Pancreas (tissue), 10 donors: ENCODE measurements at places on chromosomes 1 and 21. TPM values are rescaled to one million over a fixed set of nuclear protein-coding genes. Genes with fewer than 3 reads are reported as not detected.

DNA sequence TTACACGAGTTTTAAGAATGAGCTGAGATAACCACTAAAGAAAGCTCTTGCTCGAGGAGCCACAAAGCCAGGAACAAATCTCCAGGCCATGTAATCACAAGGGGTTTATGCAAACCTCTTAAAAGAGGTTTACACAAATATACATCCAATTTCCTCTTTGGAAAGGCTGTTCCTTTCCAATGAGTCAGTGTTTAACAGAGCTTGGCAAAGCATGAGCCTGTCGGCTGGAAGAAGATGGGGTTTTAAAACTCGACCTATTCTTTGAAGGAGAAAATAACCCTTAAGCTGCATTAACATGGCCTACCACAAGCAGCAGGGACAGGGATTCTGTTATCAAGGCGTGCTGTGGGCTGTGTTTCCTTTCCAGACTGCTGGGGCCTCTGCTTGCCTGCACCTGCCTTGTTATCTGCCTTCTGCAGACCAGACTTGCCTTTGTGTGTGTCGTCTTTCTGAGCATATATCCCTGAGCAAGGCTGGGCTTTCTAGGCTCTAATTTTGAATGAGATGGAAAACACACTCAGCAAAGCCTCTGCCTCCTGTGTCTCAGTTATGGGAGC, 40.6 kb upstream of the CYP2J2 start:
- no peaks in the 10 kb centered on the region for H3K27me3 ChIP-seq
- H3K4me3 ChIP-seq = no peak overlapping the region

Gene CCDC30
- polyA plus RNA-seq = 3.5 TPM

Gene OR2L5
- not detected for polyA plus RNA-seq

DNA sequence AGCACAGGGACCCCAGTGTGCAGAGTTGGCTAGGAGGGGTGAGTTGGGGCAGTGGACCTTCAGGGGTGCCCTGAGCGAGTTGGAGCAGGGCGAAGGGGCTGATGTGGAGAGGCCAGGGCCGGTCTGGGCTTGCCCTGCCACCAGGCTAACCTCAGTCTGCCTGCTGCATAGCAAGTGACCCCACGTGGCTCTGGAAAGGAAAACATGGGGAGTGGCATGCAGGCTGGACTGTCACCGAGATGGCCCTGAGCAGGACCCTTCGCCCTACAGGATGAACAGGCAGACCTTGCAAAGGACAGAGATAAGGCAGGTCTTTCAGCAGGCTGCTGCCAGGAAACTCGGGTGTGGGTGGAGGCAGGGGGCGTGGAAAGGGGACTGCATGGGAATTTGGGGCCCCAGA, 51.5 kb downstream of the FOXO6 start:
- no peaks in the 10 kb centered on the region for H3K36me3 ChIP-seq
- no peak overlapping the region for H3K27ac ChIP-seq
- no peak overlapping the region for H3K4me3 ChIP-seq
- no peaks in the 10 kb centered on the region for H3K27me3 ChIP-seq

- H3K27me3 ChIP-seq = no peaks in the 10 kb centered on the region
- H3K36me3 ChIP-seq = no peaks in the 10 kb centered on the region
- no peak overlapping the region for H3K27ac ChIP-seq
- no peak for DNase-seq
- H3K4me3 ChIP-seq = no peak overlapping the region
Measured at GRCh38 chr1:91846007-91846638, 39.8 kb downstream of the TGFBR3 start.

Gene EDARADD
- 9.5 TPM for polyA plus RNA-seq

Gene CCDC185
- not detected for polyA plus RNA-seq

Gene PRAMEF13
- polyA plus RNA-seq = not detected

GRCh38 chr1:83530506-83530905, 468.4 kb downstream of the TTLL7 start:
- no peak overlapping the region for H3K27ac ChIP-seq
- no peaks in the 10 kb centered on the region for H3K36me3 ChIP-seq
- DNase-seq = no peak

- no peaks in the 10 kb centered on the region for H3K27me3 ChIP-seq
- no peak for DNase-seq
- H3K27ac ChIP-seq = no peak overlapping the region
- no peaks in the 10 kb centered on the region for H3K36me3 ChIP-seq
- H3K4me3 ChIP-seq = no peak overlapping the region
Measured at GRCh38 chr1:31482482-31483011, 69.5 kb downstream of the SERINC2 start.

Gene SLC5A9
- 9.5 TPM for polyA plus RNA-seq

GRCh38 chr1:167013108-167013929, 24.2 kb downstream of the MAEL start:
- H3K27ac ChIP-seq = no peak overlapping the region
- no peaks in the 10 kb centered on the region for H3K36me3 ChIP-seq
- DNase-seq = no peak
- no peaks in the 10 kb centered on the region for H3K4me1 ChIP-seq
- no peak overlapping the region for H3K4me3 ChIP-seq

DNA sequence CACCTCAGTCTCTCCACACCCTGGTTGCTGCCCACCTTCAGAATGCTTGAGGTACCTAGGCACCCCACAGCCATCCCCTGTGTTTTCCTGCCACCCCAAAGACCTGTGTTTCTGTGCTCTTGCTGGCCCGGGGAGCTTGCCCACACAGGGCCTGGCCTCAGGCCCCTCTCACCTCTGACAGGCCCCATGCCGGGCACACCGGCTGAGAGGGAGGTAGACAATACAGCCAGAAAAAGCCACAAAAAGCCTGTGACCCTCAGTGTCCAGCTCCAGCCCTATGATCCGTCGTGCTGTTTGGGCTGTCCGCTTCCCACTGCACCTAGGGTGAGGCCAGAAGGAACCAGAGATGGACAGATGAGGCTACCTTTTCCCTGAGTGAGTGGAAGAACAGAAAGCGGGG, 11.4 kb downstream of the SEMA6C start:
- peaks cover 8% of the 10 kb centered on the region for H3K27me3 ChIP-seq
- H3K27ac ChIP-seq = no peak overlapping the region
- no peaks in the 10 kb centered on the region for H3K36me3 ChIP-seq

Gene NPHS2
- not detected for polyA plus RNA-seq
